NCI-H2081 treated with DMSO at 0.1 percent for 48 hours (cell line): ENCODE measurements at places on chromosomes 2 and 18.
A peak's percentile ranks its signal among the peaks of the same experiment; 100 is the strongest.

- no peak for DNase-seq
These were observed 15.6 kb upstream of the GPBAR1 start for GRCh38 chr2:218245214-218245613.

DNA sequence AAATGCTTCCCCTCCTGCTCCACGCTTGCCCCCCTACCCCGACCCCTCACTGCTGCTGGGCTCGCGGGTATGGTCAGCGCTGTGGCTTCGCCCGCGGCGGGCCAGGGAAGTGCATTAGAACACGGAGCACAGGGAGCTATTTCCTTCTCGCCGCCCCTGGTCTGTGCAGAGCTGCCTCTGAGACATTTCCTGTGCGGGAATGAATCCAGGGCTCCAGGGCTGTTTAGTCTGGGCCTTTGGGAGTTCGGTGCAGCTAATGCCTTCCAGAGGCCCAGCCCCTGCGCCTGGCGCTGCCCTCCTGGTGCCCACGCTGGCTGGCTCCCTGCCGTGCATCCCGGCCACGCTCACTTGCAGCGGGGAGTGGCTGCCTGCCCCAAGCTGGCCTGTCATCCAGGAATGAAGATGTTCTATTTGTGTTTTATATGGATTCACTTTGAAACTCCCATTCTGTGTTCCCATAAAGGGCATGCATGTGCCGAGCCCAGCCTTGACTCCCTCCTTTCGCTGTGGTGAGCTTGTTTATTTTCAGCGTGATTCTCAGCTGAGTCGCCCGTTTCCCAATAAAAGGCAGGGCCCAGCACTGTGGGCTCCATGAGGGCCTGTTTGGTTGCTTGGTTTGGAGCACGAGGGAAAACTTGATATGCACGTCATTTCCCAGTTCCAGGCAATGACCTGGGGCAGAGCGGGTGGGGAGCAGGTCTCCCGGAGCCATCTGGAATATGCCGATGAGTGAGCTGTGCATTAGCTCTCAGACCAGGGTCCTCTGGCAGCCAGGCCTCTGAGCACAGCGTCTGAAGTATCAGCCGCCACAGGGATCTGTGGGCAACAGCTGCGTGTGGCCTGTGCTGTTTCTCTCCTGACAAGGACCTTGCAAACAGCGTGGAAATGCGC is 42.7 kb downstream of the SH3RF3 start:
- no peak for DNase-seq

- DNase-seq, result no peak
These were observed 171.9 kb downstream of the ARHGAP28 start for GRCh38 chr18:6901286-6901926.

DNA sequence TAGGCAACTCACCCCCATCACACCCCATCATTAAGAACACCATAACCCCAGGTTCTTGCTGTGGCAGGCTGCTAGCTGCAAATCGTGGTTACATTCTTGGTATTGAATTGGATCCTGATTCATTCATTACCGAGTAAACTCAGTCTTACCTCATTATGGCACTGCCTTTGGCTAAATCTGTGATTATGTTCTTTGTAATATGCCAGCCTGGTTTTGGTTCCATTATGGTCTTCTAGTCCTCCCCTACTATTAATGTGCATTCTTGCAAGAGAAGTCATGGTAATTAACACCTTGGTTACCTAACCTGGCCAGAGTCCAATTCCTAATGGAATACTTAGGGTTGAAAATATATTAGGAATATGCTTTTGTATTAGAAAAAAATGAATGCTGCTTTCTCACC is 258.9 kb upstream of the APCDD1 start:
- DNase-seq, result peak; percentile 47

GRCh38 chr2:105376789-105377240 is 22.0 kb downstream of the FHL2 start:
- DNase-seq, result no peak
